H1 (cell line): ENCODE measurements at places on chromosomes 12 and 14. TPM values are rescaled to one million over a fixed set of nuclear protein-coding genes. Genes with fewer than 3 reads are reported as not detected.

OR11G2 gene
- polyA plus RNA-seq = not detected in 2 replicates

PIWIL1 gene
- polyA plus RNA-seq = 0.02 TPM in 1 of 2 replicates, not detected in the other

KCNH3 gene
- 0.47 and 0.50 TPM in 2 replicates for polyA plus RNA-seq

TAS2R46 gene
- polyA plus RNA-seq = 0.14 TPM in 2 replicates

TXNRD1 gene
- polyA plus RNA-seq = 56.8 and 70.6 TPM in 2 replicates
